ENCODE measurements at places on chromosomes 3 and 15.

- no peak for DNase-seq
Observed at GRCh38 chr3:35440826-35441225, 198.5 kb upstream of the ARPP21 start.

- DNase-seq: peak; percentile 14
Observed at GRCh38 chr3:25007974-25008658, 419.9 kb upstream of the RARB start.

DNA sequence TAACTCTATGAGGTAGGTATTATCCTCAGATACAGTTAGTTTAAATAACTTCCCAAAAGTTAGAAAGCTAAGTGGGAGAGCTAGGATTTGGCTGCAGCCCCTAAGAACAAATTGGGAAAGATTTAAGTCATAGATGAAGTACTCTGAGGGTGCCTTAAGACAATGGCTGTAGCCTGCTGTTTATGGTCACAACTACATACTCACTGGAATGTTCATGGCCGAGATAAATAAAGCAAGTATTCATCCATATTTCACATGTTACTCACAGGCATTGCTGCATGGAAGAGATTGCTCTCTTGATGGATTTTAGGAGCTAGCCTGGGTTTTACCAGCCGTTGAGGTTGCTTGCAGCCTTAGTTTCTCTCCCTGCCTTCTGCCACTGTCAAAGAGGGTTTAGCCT, 145.0 kb downstream of the CMSS1 start:
- DNase-seq: peak; percentile 72

- no peak for DNase-seq
Observed at GRCh38 chr3:126156468-126156867, 23.9 kb downstream of the ALDH1L1 start.

- DNase-seq: no peak
Observed at GRCh38 chr3:20657560-20657959, 471.6 kb upstream of the SGO1 start.

- DNase-seq: no peak
Observed at GRCh38 chr3:80526153-80526552, 758.4 kb upstream of the ROBO1 start.

DNA sequence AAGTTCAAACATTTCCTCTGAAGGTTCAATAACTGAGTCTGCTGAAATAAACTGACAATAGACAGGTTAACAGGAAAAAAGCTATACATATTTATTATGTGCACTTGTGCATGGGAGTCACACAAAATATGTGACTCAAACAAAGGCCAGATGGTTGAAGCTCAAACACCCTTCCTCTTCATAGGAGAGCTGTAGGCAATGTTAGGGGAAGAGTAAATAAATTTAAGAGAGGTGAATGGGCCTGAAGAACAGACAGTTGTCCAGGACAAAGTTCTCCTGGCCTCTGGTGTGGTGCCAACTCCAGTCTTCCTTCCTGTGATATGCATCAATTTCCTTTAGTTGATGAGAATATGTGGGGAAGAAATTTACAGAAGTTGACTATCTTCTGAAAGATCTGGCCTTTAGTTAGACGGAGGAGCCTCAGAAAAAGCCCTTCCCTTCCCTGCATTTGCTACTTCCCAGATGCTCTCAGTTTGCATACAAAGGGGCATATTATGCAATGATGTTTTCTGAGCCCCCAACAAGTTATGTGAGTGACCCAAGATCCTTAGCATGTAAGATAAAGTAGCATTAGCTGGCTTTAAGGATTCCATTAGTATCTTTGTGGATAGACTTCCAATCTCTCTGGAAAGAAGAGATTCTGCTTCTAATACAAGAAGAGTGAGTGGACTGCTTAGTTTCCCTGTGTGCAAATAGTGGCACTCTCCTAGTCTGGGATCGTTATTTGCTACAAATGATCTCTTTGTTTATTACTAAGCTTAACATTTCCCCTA, 96.4 kb upstream of the IGSF10 start:
- no peak for DNase-seq

DNA sequence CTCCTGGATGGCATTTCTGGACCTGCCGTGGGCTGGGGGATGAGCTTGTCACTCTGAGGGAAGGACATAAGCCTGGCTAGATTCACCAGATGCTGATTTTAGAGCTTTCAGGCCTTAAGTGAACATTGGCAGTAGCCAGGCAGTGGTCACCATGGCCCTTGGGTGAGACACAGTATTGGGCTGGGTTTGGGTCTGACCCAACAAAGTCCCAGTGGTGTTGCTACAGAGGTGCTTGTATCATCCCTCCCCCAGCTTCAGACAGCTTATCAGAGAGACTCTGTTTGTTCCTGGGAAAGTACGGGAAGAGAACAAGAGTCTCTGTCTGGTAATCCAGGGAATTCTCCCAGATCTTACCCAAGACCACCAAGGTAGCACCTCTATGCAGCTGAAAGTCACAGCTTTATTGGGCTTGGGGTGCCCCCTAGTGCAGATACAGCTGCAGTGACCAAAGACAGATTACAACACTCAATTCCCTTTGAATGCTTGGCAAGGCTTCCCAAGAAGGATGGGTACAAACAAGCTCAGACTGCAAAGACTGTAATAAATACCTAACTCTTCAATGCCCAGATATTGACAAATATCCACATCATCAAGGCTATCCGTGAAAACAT, 9.8 kb upstream of the RUVBL1 start:
- peak; percentile 18 for DNase-seq

- DNase-seq: no peak
Observed at GRCh38 chr15:64845831-64846595, 4.3 kb downstream of the PLEKHO2 start.

GRCh38 chr3:96803870-96804269, 10.5 kb upstream of the EPHA6 start:
- no peak for DNase-seq

DNA sequence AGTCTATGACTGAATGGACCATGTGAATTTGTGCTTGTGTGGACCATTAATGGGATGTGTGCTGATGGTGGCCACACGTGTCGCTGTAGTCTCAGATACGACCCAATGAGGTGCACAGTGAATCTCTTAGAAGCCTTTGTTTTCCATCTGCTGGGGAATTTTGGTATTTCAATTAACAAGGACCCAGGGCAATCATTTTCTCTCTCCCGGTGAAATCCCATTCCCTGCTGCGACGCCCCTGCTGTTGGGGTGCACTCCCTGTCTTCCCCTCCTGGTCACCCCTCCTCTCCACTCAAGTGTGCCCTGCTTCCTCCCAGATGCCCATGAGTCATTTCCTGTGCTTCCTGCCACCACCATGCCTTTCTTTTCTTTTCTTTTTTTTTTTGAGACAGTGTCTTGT, 32.7 kb downstream of the EBLN2 start:
- no peak for DNase-seq

DNA sequence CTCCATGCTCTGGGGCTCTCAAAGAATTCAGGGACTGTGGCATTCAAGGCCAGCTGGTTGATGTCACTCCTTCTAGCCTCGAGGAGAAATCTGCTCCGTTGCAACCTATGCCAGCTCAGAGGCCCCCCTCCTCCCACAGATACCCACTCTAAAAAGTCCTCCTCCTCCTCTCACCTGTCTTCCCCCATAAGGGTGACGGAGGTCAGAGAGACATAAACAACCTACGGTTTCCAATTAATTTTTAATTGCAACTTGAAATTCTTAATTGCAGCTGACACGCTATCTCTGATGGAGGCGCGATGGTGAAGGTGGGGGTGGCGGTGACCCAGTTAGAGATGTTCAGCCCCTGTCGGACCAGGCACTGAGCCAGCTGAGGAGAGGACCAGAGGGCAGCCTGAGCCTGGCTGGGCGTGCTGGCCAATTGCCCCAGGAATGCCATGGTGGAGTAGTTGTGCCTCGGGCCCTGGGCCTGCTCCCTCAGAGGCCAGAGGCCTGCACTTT, 43.2 kb upstream of the INSYN1 start:
- DNase-seq: no peak

- DNase-seq: no peak
Observed at GRCh38 chr15:89400116-89400781, 65.6 kb upstream of the POLG start.

DNA sequence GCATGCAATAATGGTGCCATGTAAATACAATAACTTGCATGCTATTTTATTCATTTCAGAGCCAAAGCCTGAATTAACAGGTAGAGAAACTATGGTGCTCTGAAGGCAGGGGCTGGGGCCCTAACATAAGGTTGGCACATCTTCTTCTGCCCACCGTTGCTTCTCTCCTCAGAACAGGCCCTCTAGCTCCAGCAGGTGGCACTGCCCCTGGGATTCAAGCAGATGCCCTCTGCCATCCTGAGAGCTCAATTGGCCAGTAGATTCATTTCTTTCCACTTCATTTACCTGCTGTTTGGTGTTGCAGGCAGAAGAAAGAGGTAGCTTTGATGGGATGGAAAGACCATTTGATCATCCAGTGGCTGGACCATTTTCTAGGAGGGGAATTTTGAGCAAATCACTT, 130.5 kb downstream of the FOXB1 start:
- DNase-seq: no peak

- no peak for DNase-seq
Observed at GRCh38 chr15:98764291-98764690, 116.0 kb downstream of the IGF1R start.

DNA sequence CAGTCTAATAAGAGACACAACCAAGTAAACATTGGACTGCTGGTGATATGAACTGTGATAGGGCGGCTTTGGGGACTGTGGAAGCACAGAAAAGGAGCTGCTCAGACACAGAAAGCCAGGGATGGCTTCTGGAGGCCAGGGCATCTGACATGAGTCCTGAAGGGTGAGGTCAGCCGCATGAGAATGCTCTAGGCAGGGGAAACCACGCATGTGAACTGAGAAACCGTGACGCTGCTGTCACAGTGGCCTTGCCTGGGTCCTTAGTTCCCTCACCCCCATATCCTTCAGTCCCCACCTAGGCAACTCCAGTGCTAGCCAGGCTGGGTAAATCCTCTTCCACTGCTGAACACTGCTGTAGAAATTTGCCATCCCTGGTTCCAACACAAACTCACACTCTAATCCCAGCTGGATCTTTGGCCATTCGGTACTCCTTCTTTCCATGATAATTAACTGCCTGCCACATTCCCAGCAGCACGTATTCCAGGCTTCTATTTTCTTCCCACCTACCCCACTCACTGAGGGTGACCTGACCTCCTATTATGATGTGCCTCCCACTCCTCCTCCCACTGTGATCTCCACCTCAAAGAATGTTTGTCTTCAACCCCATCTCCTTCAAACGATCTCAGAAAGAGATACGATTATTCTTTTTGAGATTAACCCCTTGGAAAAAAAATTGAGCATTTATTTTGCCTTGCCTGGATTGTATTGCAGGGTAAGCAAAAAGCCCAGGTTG, 31.4 kb downstream of the CRYGS start:
- no peak for DNase-seq

GRCh38 chr3:188507244-188507720, 353.3 kb downstream of the LPP start:
- DNase-seq: peak; percentile 95

DNA sequence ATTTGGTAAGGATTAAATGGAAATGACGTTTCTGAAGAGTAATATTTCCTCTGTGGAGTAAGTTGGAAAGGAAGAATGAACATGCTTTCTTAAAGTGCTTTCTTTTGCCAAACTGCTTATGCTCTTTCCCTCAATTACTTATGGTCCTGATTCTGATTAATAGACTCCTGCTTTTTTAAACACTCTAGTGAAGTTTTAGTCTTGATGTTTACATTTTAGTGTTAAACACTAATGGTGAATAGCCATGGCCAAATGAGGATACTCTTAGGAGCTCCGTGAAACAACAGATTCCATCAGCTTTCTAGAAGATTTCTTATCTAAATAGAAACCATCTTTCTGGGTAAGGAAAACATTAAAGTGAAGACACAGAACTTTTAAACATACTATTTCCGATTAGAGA, 117.6 kb downstream of the P3H2 start:
- DNase-seq: no peak

DNA sequence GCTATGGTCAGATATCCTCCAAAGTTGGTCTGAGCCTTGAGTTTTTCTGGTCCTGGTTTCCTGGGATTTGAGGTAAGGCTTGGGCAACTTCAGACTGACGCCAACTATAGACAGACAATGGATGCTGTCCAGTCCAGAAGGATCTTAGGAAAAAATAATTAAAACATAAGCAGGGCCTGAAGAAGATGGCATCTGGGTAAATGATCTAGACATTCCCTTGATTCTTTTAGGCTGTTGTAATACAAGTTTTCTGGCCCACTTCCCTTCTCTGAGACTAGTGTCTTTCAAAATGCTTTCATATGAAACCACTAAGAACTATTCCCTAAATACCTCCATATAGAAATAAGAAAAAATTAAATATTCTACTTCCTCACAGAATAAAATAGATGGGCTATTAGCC, 47.7 kb upstream of the PLXND1 start:
- peak; percentile 52 for DNase-seq
